ENCODE measurements at places on chromosomes 4 and X. TPM values are rescaled to one million over a fixed set of nuclear protein-coding genes. Genes with fewer than 3 reads are reported as not detected.

DGKQ gene
- total RNA-seq = 9.3 TPM

CPE gene
- total RNA-seq = 11.9 TPM

PGRMC1 gene
- 248 TPM for total RNA-seq

RNF212 gene
- total RNA-seq = 3.4 TPM

CNKSR2 gene
- total RNA-seq = 19.8 TPM

GYG2 gene
- total RNA-seq = 65.3 TPM

SPARCL1 gene
- 0.78 TPM for total RNA-seq

CXCR3 gene
- not detected for total RNA-seq

GRCh38 chr4:54909961-54910360, 215.4 kb downstream of the KDR start:
- H3K27ac ChIP-seq = no peak overlapping the region
- peaks cover 4% of the 10 kb centered on the region for H3K4me1 ChIP-seq
- H3K27me3 ChIP-seq = no peaks in the 10 kb centered on the region
- H3K4me3 ChIP-seq = no peak overlapping the region
- H3K36me3 ChIP-seq = no peaks in the 10 kb centered on the region
- DNase-seq = no peak

- no peak overlapping the region for H3K4me3 ChIP-seq
- H3K27me3 ChIP-seq = no peaks in the 10 kb centered on the region
- no peaks in the 10 kb centered on the region for H3K36me3 ChIP-seq
- H3K27ac ChIP-seq = no peak overlapping the region
These were observed 13.1 kb upstream of the RNF212 start for GRCh38 chr4:1126506-1126905.

- H3K4me3 ChIP-seq = no peak overlapping the region
- H3K4me1 ChIP-seq = no peaks in the 10 kb centered on the region
- no peaks in the 10 kb centered on the region for H3K27me3 ChIP-seq
- H3K36me3 ChIP-seq = no peaks in the 10 kb centered on the region
- H3K27ac ChIP-seq = no peak overlapping the region
- no peak for DNase-seq
These were observed 3.6 kb downstream of the NOX1 start for GRCh38 chrX:100870527-100870926.

DNA sequence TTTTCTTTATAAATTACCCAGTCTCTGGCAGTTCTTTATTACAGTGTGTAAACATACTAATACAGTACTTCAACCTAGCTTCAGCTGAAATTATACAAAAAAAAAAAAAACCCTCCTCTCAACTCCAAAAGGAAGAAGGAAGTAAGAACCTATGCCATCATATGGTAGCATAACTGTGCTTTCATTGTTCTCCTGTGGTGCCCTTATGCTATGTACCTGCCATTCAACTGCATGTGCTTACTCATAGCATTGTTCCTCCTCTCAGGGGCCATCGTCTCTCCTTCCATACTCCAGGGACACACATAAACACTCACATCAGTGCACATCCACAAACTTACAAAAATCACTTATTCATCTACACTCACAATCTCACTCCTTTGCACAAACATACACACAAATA, 470.1 kb upstream of the HS3ST1 start:
- no peak overlapping the region for H3K4me3 ChIP-seq
- no peaks in the 10 kb centered on the region for H3K36me3 ChIP-seq
- no peak for DNase-seq
- no peaks in the 10 kb centered on the region for H3K4me1 ChIP-seq
- H3K27me3 ChIP-seq = no peaks in the 10 kb centered on the region

DNA sequence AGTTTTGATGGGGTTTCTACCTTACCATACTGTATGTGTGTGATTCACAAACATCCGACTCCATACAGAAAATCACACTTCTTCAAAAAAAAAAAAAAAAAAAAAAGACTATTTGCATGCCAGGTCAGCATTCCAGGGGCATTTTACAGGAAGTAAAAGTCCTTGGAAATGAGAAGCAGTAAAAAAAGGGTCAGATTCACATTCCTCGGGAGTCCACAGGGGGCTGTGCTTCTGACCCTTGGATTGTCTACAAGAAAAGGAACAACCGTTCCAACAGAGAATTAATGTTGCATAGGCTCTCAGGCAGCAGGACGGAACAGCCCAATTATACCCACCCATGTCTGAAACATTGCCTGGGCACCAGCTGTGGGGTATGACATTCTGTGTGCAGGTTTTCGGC, 290.3 kb downstream of the LDB2 start:
- H3K27me3 ChIP-seq = no peaks in the 10 kb centered on the region
- no peak for DNase-seq
- H3K4me1 ChIP-seq = peaks cover 12% of the 10 kb centered on the region

- no peak for DNase-seq
- no peak overlapping the region for H3K27ac ChIP-seq
- peaks cover 3% of the 10 kb centered on the region for H3K4me1 ChIP-seq
- H3K27me3 ChIP-seq = no peaks in the 10 kb centered on the region
These were observed 9.2 kb downstream of the IRAK1 start for GRCh38 chrX:154010330-154011087.

DNA sequence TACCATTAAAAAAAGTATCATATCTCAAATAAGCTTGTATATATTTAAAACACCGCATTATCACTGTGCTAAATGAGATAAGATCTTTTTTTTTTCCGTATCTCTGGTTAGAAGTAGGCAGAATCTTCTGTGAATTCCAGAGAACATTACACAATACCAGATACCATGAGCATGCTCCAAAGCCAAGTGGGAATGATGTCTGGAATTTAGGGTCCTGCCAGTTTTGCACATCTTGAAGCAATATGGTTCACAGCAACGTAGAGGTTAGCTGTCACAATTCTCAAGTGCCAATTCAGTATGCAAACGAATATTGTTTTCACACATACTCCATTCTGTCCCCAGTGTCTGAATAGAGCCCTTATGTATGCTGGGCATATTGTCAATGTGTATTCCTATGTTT, 127.5 kb upstream of the NEIL3 start:
- no peaks in the 10 kb centered on the region for H3K36me3 ChIP-seq
- H3K27me3 ChIP-seq = no peaks in the 10 kb centered on the region
- no peak overlapping the region for H3K4me3 ChIP-seq
- no peak for DNase-seq
- no peak overlapping the region for H3K27ac ChIP-seq

DNA sequence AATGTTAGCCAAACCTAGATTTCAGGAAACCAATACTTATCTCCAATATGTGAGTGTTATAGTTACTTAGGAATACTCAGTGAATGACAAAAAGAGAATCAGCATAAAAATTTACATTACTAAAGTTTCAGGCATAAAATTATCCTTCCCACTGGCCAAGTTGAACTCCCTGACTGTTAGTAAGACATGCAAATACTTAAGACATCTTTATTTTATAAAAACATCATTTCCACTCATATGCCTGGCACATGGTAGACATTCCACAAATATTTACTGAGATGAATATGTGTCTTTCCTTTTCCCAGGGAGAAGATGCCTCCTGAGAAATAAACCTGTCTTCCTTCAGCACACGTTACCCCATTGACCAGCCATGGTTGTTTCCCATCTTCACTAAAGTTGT, 7.3 kb downstream of the VEGFD start:
- H3K4me3 ChIP-seq = no peak overlapping the region
- no peak for DNase-seq
- H3K27ac ChIP-seq = no peak overlapping the region
- no peaks in the 10 kb centered on the region for H3K4me1 ChIP-seq
- H3K27me3 ChIP-seq = no peaks in the 10 kb centered on the region

GRCh38 chrX:125003746-125004446, 315.8 kb upstream of the TEX13C start:
- H3K27me3 ChIP-seq = no peaks in the 10 kb centered on the region
- no peaks in the 10 kb centered on the region for H3K36me3 ChIP-seq
- H3K4me3 ChIP-seq = no peak overlapping the region

DNA sequence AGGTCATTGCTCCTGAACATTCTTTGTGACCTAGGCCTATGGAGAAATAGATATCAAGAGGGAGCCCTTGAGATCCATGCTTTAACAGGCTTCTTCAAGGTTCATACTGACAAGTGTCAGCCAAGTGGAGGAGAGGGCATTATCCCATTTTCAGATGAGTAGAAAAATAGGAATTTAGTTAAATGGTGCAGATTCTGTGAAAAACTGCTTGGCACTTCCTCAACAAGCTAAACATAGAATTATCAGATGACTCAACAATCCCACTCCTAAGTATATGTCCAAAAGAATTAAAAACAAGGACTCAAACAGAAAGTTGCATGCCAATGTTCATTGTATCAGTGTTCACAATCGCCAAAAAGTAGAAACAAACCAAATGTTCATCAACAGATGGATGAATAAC, 43.8 kb upstream of the KCNIP4 start:
- DNase-seq = no peak
- no peak overlapping the region for H3K27ac ChIP-seq
- no peak overlapping the region for H3K4me3 ChIP-seq
- H3K4me1 ChIP-seq = no peaks in the 10 kb centered on the region

- DNase-seq = no peak
- H3K36me3 ChIP-seq = no peaks in the 10 kb centered on the region
- H3K27ac ChIP-seq = no peak overlapping the region
- no peaks in the 10 kb centered on the region for H3K27me3 ChIP-seq
- H3K4me1 ChIP-seq = no peaks in the 10 kb centered on the region
- H3K4me3 ChIP-seq = no peak overlapping the region
These were observed 196.0 kb upstream of the PSAPL1 start for GRCh38 chr4:7630568-7631287.

DNA sequence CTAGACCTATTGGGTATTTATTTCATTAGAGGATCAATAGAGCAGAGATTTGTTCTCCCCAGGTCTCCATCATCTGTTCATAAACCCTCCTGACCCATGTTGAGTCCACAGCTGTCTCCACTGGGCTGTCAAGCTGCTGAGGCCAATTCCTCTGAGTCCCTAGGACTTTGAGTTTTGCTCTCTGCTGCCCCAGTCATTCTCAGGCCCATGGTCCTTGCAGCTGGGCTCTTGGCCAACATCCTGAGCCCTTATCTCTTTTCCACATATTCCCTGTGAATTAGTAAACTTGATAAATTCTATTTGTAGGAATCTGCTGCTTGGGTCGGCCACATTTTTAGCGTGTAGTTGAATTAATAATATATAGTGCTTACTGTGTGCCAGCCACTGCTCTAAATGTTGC, 41.9 kb downstream of the FHL1 start:
- no peaks in the 10 kb centered on the region for H3K36me3 ChIP-seq
- no peaks in the 10 kb centered on the region for H3K4me1 ChIP-seq
- no peak overlapping the region for H3K4me3 ChIP-seq
- DNase-seq = no peak
- no peak overlapping the region for H3K27ac ChIP-seq

- no peak overlapping the region for H3K27ac ChIP-seq
- H3K4me3 ChIP-seq = peak overlapping the region; percentile 53
- no peaks in the 10 kb centered on the region for H3K27me3 ChIP-seq
- H3K4me1 ChIP-seq = peaks cover 7% of the 10 kb centered on the region
- no peak for DNase-seq
These were observed 1.5 kb downstream of the NHSL2 start for GRCh38 chrX:71912156-71912555.

GRCh38 chr4:2250357-2251072, 8.6 kb upstream of the HAUS3 start:
- no peak overlapping the region for H3K27ac ChIP-seq
- no peak overlapping the region for H3K4me3 ChIP-seq
- 0 out of 2 replicates have a peak, but pooled peaks cover 4% of the 10 kb centered on the region for H3K4me1 ChIP-seq

- DNase-seq = no peak
- no peaks in the 10 kb centered on the region for H3K27me3 ChIP-seq
- no peaks in the 10 kb centered on the region for H3K36me3 ChIP-seq
- peak overlapping the region; percentile 67 for H3K4me3 ChIP-seq
- no peak overlapping the region for H3K27ac ChIP-seq
- peaks cover 6% of the 10 kb centered on the region for H3K4me1 ChIP-seq
These were observed 49.5 kb downstream of the CLDN34 start for GRCh38 chrX:10016519-10017132.

DNA sequence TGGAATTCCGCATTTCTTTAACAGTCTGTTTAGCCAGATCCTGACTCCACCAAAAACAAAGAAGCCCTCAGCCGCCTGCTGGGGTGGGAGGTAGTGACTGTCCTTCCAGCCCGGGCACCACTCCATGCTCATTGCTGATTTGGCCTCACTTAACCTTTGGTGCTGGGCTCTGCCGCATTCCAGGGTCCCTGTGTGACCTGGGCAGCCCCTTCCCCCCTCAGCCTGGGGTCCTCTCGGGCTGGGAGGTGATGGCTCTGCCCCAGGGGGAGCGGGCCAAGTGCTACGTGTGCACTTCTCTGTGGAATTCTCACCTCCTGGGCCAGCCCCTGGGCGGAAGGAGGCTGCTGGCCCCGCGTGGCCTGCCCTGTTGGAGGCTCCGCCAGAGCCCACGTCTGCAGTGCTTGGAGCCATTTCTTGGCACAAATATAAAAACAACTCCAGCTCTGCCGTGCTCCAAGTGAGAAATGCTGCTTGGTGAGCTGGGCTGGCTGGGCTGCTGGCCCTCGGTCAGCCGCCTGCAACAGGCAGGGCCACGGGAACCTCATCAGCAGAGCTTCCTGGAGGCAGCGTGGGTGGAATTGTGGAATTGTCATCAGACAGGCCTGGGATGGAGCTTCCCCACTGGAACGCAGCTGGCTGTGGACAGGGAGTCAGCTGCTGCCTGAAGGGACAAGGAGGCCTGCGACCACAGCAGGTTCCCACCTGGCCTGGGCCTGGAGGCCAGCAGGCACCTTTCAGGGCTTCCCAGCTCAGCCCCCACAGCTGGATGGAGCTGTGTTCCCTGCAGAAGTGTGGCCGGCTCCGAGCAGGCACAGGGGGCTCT, 66.0 kb downstream of the TRMT44 start:
- peaks cover 24% of the 10 kb centered on the region for H3K4me1 ChIP-seq
- H3K27ac ChIP-seq = no peak overlapping the region
- no peaks in the 10 kb centered on the region for H3K27me3 ChIP-seq
- no peak for DNase-seq

- no peaks in the 10 kb centered on the region for H3K4me1 ChIP-seq
- no peaks in the 10 kb centered on the region for H3K27me3 ChIP-seq
- no peak for DNase-seq
- no peaks in the 10 kb centered on the region for H3K36me3 ChIP-seq
These were observed 908.1 kb downstream of the CCSER1 start for GRCh38 chr4:91035276-91035675.

- H3K36me3 ChIP-seq = no peaks in the 10 kb centered on the region
- no peaks in the 10 kb centered on the region for H3K4me1 ChIP-seq
- no peak for DNase-seq
- no peaks in the 10 kb centered on the region for H3K27me3 ChIP-seq
- H3K27ac ChIP-seq = no peak overlapping the region
These were observed 56.1 kb upstream of the HELT start for GRCh38 chr4:184962125-184962638.

DNA sequence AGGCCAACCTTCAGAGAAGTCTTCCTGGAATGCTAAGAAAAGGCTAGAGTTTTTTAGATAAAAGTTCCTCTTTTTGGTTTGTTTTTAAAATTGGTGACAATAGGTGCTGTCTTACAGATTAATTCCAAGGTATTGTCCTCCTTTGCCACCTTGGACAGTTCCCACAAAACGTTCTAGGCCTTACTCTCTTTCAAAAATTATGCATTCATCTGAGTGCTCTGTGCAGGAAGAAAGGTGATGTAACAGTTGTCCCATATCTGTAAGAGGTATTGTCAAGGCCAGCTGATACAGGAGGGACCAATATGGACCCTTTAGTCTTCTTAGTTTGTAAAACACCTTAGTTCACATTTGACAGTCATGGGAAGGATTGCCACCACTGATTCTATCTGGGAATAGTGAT, 15.9 kb upstream of the CXCL5 start:
- no peaks in the 10 kb centered on the region for H3K27me3 ChIP-seq
- DNase-seq = no peak
- no peaks in the 10 kb centered on the region for H3K4me1 ChIP-seq
- no peak overlapping the region for H3K27ac ChIP-seq
- H3K4me3 ChIP-seq = no peak overlapping the region
- no peaks in the 10 kb centered on the region for H3K36me3 ChIP-seq

- H3K36me3 ChIP-seq = no peaks in the 10 kb centered on the region
- H3K27me3 ChIP-seq = no peaks in the 10 kb centered on the region
- no peak for DNase-seq
- H3K4me1 ChIP-seq = no peaks in the 10 kb centered on the region
These were observed 8.1 kb downstream of the SH3BP2 start for GRCh38 chr4:2800691-2801596.

Data from H1 (cell line).